Stomach (tissue), 19 donors: ENCODE measurements at places on chromosomes 11 and 22. TPM values are rescaled to one million over a fixed set of nuclear protein-coding genes. Genes with fewer than 3 reads are reported as not detected.

DNA sequence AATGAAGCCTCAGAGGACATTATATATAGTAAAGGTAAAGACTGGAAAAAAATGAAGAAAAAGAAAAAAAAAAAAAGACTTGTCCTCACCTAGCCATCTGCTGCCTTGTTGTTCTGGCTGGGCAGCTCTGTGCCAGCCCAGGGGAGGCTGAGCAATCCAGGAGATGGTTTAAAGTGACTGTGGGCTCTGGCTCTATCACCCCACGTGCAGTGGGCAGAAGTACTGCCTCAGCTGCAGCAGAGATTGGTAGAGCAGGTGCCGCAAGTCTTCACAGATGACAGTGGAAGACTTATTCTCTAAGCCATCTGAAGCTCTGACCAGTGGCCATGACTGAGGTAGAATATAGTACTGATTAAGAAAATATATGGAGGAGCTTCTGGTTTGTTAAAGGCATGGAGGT, 62.2 kb downstream of the SGSM3 start:
- no peaks in the 10 kb centered on the region for H3K27me3 ChIP-seq
- H3K4me3 ChIP-seq, result no peak overlapping the region
- no peak for DNase-seq
- peaks cover 34% of the 10 kb centered on the region for H3K36me3 ChIP-seq

DNA sequence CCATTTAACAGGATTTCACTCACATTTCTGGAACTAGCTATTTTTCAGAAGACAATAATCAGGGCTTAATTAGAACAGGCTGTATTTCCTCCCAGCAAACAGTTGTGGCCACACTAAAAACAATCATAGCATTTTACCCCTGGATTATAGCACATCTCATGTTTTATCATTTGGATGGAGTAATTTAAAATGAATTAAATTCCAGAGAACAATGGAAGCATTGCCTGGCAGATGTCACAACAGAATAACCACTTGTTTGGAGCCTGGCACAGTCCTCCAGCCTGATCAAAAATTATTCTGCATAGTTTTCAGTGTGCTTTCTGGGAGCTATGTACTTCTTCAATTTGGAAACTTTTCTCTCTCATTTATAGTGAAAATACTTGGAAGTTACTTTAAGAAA, 9.2 kb downstream of the PRSS23 start:
- no peak for DNase-seq
- H3K4me3 ChIP-seq, result no peak overlapping the region
- H3K4me1 ChIP-seq, result peaks cover 54% of the 10 kb centered on the region
- no peaks in the 10 kb centered on the region for H3K36me3 ChIP-seq
- no peak overlapping the region for H3K27ac ChIP-seq

DNA sequence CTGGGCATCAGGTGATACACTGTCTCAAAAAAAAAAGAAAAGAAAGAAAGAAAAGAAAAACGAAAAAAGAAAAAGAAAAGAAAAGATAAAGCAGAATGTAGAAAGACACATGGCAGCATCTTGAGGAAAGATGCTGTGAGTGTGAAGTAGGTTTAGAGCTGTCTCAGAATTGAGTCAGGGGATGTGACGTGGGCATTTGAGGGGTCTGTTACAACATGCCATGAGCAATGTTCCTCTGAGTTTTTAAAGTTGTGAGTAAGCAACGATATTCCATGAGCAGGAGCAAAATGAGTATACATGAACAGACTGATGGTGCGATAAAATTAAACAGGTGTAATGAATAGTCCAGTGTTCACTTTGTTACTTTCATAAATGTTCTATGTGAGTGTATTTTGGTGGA, 11.3 kb upstream of the QSER1 start:
- DNase-seq, result no peak
- no peaks in the 10 kb centered on the region for H3K4me1 ChIP-seq
- H3K27me3 ChIP-seq, result no peaks in the 10 kb centered on the region
- no peak overlapping the region for H3K4me3 ChIP-seq
- no peaks in the 10 kb centered on the region for H3K36me3 ChIP-seq

GRCh38 chr22:26168330-26168851, 871 bp upstream of the SEZ6L start:
- no peaks in the 10 kb centered on the region for H3K36me3 ChIP-seq
- peaks cover 27% of the 10 kb centered on the region for H3K4me1 ChIP-seq
- H3K4me3 ChIP-seq, result no peak overlapping the region
- DNase-seq, result no peak

CDC42EP2 gene
- 18.3 TPM for total RNA-seq

RIMBP3C gene
- total RNA-seq, result not detected

GRCh38 chr11:94793002-94793401, 24.8 kb downstream of the AMOTL1 start:
- H3K27ac ChIP-seq, result no peak overlapping the region
- H3K4me1 ChIP-seq, result peaks cover 21% of the 10 kb centered on the region
- no peaks in the 10 kb centered on the region for H3K36me3 ChIP-seq
- H3K4me3 ChIP-seq, result no peak overlapping the region
- DNase-seq, result no peak
- no peaks in the 10 kb centered on the region for H3K27me3 ChIP-seq

EHF gene
- 142 TPM for total RNA-seq

OR8G1 gene
- not detected for total RNA-seq

DNA sequence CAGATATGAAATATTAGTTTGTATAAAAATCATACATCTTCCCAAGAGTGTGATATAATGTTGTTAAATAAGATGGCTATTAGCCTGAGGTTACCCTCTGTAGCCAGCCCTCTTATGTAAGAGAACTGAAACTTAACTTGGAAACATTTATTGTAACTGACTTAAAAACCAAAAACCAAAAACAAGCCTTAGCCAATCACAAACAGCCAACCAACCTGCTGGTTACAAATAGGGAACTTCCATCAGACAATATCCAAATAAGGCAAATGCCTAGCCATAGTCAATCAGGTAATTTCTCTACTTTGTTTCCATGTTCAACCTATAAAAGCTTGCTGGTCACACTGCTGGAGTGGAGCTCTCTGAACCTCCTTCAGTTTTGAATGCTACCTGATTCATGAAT, 14.1 kb downstream of the KBTBD3 start:
- no peak overlapping the region for H3K4me3 ChIP-seq
- no peaks in the 10 kb centered on the region for H3K27me3 ChIP-seq
- H3K4me1 ChIP-seq, result no peaks in the 10 kb centered on the region

GRCh38 chr22:37229805-37230672, 14.0 kb downstream of the RAC2 start:
- no peak overlapping the region for H3K4me3 ChIP-seq
- H3K27me3 ChIP-seq, result peaks cover 51% of the 10 kb centered on the region
- peaks cover 10% of the 10 kb centered on the region for H3K4me1 ChIP-seq

DNA sequence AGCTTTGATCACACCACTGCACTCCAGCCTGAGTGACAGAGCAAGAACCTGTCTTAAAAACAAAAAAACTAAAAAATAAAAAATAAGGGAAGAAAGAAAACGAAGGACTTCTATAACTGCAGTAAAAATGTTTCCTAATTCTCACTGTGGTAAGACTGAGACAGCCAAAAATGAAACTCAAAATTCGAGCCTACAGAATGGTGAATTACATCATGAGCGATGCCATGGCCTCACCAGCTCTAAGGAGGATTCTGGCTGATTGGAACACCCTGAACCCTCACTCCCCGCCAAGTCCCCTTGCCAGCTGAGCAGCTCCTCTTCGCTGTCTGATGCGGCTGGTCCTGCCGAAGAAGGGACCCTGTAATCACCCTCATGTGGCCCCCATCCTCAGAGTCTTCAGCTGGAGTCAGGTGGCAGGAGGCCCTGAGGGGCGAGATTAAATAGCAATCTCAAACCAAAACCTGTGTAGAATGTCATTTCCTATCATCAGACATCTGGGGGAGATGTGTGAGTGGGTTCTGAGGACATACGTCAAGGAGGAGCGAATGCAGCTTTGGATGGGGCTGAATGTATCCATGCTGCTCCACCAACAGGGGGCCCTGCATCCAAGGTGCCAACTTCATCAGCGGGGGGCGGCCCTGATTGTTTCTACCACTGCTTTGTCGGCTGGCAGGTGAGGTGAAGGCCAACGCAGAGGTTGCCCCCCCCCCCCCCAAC, 29.2 kb downstream of the PDGFB start:
- no peak overlapping the region for H3K27ac ChIP-seq
- H3K27me3 ChIP-seq, result no peaks in the 10 kb centered on the region
- no peak overlapping the region for H3K4me3 ChIP-seq
- H3K4me1 ChIP-seq, result no peaks in the 10 kb centered on the region
- no peak for DNase-seq

- peaks cover 44% of the 10 kb centered on the region for H3K36me3 ChIP-seq
- peak; percentile 84 for DNase-seq
- H3K27ac ChIP-seq, result peak overlapping the region; percentile 3
Measured at GRCh38 chr11:45930031-45930794, 7.8 kb downstream of the LARGE2 start.

HBG2 gene
- total RNA-seq, result not detected

DNA sequence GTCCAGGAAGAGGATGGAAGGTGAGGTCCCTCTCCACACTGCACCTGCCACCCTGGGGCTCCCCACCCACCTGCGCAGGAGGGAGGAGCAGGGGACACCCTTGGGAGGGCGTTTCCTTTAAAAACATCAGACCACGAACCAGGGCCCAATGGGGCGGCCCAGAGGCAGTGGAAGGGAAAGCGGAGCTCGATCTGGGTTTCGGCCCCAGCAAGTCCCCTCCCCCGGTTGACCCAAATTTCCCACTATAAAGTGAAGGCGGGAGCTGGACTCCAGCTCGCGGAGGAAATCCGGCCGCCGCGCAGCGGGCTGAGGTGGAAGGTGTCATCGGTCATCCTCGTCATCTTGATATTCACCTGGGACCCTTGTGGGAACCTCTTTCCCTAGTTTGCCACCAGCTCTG, 99.3 kb downstream of the WNT7B start:
- no peak for DNase-seq
- H3K36me3 ChIP-seq, result no peaks in the 10 kb centered on the region
- H3K4me1 ChIP-seq, result peaks cover 14% of the 10 kb centered on the region
- no peak overlapping the region for H3K27ac ChIP-seq

DNA sequence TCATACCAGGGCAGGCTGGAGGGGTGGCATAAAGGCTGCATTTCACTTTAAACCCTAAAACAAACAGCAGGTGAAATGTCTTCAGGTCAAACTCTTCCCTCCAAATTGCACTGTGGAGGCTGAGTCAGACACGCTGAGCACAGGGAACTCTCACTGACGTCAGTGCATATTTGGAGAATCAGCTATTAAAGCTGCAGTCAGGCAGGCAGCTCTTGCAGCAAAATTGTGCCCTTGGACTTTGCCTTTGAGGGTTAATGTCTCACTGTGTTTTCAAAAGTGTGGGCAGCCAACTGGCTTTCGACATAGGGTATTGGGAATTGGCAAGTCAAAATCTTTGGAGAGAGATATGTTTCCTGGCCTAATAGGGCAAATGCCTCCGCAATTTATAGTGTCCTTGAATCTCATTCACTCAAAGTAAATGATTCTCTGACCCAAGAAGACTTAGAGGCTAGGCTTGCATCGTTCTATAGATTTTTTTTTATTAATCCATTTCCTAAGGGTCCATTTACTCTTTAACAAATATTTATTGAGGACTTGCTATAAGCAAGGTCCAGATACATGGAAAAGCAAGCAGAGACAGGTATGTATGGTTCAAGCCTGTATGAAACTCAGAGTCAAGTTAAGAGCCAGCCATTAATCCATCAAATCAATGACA, 27.7 kb upstream of the SMCO4 start:
- DNase-seq, result peak; percentile 76
- H3K4me1 ChIP-seq, result peaks cover 42% of the 10 kb centered on the region
- H3K27ac ChIP-seq, result no peak overlapping the region
- no peak overlapping the region for H3K4me3 ChIP-seq
- no peaks in the 10 kb centered on the region for H3K27me3 ChIP-seq

SCARF2 gene
- total RNA-seq, result 6.4 TPM

UCP2 gene
- 87.0 TPM for total RNA-seq

GRCh38 chr22:49934891-49935557, 16.6 kb downstream of the CRELD2 start:
- peak overlapping the region; percentile 94 for H3K27ac ChIP-seq
- no peaks in the 10 kb centered on the region for H3K36me3 ChIP-seq
- H3K4me1 ChIP-seq, result peaks cover 81% of the 10 kb centered on the region
- peak overlapping the region; percentile 54 for H3K4me3 ChIP-seq
- peak; percentile 93 for DNase-seq

DNA sequence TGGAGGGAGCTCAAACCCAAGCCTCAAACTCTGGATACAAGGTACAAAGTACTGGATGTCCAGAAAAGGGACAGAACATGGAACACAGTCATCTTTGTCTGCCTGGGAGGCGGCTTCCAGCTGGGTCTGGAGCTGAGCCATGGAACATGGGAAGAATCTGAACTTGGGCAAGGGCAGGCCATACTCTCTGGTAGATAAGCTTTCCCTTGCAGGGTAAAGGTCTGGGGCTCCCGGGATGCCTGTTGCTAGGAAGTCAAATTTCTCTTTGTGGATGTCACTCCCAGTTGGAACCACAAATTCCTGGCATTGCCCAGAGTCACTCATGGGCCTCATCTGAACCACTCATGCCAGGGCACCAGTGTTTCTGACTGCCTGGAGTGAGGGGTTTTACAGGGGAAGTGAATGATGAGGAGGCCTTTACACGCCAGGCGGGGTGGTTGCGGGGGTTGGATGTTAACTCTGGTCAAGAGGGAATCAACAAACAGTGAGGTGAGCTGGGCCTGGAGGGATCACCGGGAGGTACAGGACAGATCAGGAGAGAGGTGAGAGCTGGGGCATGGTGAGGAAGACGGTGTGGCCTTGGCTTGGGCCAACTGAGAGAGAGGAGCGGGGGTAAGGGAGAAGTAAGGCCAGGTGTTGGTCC, 5.7 kb downstream of the FTH1 start:
- H3K4me1 ChIP-seq, result peaks cover 77% of the 10 kb centered on the region
- H3K4me3 ChIP-seq, result no peak overlapping the region
- no peaks in the 10 kb centered on the region for H3K27me3 ChIP-seq
- H3K36me3 ChIP-seq, result peaks cover 61% of the 10 kb centered on the region
- peak; percentile 63 for DNase-seq

DNA sequence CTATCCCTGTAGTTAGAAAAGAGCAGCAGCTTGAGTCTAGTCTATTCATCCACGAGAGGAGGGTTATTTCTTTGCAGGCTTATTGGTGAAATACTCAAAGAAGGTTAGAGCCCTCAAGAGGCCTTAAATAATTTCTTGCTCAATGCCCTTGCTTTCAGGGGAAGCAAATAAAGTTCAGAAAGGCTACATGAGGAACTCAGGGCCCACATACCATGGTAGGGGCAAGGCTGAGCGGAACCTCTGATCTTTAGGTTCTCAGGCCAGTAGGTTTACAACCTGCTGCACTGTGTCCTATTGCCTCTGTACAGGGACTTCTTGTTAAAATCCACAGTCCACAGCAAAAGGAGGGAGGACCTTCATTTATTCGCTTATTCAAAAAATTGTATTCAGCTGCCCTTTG, 101.7 kb downstream of the ADAMTS15 start:
- H3K4me3 ChIP-seq, result no peak overlapping the region
- H3K4me1 ChIP-seq, result peaks cover 27% of the 10 kb centered on the region
- DNase-seq, result no peak
- H3K36me3 ChIP-seq, result no peaks in the 10 kb centered on the region

- no peak overlapping the region for H3K4me3 ChIP-seq
- no peaks in the 10 kb centered on the region for H3K4me1 ChIP-seq
- DNase-seq, result no peak
- no peaks in the 10 kb centered on the region for H3K27me3 ChIP-seq
- peaks cover 31% of the 10 kb centered on the region for H3K36me3 ChIP-seq
Measured at GRCh38 chr11:85698195-85698594, 12.2 kb upstream of the CCDC89 start.
